ENCODE measurements at places on chromosomes 6 and 20. TPM values are rescaled to one million over a fixed set of nuclear protein-coding genes. Genes with fewer than 3 reads are reported as not detected.

GRCh38 chr6:2665146-2666070, 85.3 kb downstream of the MYLK4 start:
- DNase-seq = no peak

GRCh38 chr6:131004936-131005335, 58.1 kb downstream of the EPB41L2 start:
- no peak for DNase-seq

GRCh38 chr6:70166088-70166958, 136.6 kb downstream of the COL9A1 start:
- DNase-seq = peak; percentile 61

- no peak for DNase-seq
These were observed 49.4 kb downstream of the IYD start for GRCh38 chr6:150417899-150418826.

GRCh38 chr6:144897441-144897921, 612.3 kb downstream of the UTRN start:
- DNase-seq = no peak

GRCh38 chr6:15280028-15280427, 34.2 kb downstream of the JARID2 start:
- DNase-seq = no peak

Gene C6orf15
- total RNA-seq = not detected

All from neural crest cell (in vitro differentiated cells).